ENCODE measurements at places on chromosomes 3 and 15. TPM values are rescaled to one million over a fixed set of nuclear protein-coding genes. Genes with fewer than 3 reads are reported as not detected.

THUMPD3 gene
- total RNA-seq, result 25.7 TPM

TRIM42 gene
- total RNA-seq, result not detected

GOLGA8Q gene
- total RNA-seq, result 2.3 TPM

NSUN3 gene
- total RNA-seq, result 8.9 TPM

DUOXA1 gene
- total RNA-seq, result not detected

SHQ1 gene
- total RNA-seq, result 10.6 TPM

IL12A gene
- 3.9 TPM for total RNA-seq

WDR93 gene
- 1.5 TPM for total RNA-seq

UQCC5 gene
- total RNA-seq, result 1.8 TPM

SLC25A26 gene
- total RNA-seq, result 24.8 TPM

GRCh38 chr3:127984241-127984975 is 67.8 kb upstream of the SEC61A1 start:
- no peak for DNase-seq

- no peak for DNase-seq
Observed at GRCh38 chr3:30040126-30040525, 566.3 kb upstream of the TGFBR2 start.

DNA sequence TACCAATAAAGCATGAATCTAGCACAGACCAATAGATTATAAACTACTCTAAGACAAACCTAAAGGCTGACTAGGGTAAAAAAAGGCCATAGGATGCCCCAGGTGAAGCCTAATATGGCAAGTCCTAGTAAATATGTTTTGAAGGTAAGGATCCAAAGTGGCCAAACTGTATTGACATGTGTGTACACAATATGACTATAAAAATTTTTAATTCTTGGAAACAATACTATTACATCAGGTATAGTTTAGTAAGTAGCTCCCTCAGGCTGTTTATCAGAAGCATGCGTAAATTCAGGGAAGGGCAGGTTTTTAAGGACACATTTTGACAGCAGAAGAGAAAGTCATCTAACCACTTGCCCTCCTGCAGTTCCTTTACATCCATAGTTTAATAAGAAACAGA is 18.8 kb downstream of the GNB4 start:
- no peak for DNase-seq

DNA sequence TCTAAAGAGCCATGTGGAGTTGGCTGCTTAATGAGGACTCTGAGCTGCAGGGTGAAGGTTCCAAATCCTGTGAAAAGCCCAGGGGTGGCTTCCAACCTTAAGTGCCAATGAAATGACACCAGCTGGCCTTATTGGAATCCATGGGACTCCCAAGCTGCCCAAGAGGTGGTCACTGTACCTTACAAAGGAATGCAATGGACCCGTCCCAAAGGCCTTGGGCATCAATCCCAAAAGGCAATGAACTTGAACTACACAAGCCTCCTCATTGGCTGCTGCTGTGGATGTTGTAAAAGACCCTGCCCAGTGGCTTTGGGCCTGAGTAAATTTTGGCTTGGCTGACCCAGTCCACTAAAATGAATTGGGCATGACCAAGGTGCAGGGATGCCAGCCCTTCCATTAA is 129.3 kb downstream of the WNT5A start:
- DNase-seq, result no peak

GRCh38 chr15:25241241-25241801 is 197.5 kb downstream of the UBE3A start:
- no peak for DNase-seq

DNA sequence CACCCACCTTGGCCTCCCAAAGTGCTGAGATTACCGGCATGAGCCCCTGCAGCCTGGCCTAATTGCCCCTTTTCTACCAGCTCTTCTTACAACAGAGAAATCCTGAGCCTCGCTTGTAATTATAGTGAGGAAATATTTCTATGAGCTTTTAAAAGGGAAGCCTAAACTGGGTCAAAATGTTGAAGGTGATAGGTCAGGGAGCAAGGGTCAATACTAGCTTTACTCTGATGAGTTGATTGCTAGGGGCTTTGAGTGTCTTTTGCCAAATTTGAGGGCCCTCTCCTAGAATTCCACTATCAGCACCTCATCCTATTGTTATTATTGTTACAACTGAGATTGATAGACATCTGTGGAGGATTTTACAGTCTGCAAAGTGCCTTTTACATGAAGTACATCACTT is 62.4 kb upstream of the PIAS1 start:
- no peak for DNase-seq

GRCh38 chr15:75995611-75996010 is 16.6 kb downstream of the NRG4 start:
- no peak for DNase-seq

GRCh38 chr3:27560484-27561056 is 76.4 kb upstream of the SLC4A7 start:
- no peak for DNase-seq

Data from Caki2 (cell line).